ENCODE measurements at places on chromosomes 3 and 15.

DNA sequence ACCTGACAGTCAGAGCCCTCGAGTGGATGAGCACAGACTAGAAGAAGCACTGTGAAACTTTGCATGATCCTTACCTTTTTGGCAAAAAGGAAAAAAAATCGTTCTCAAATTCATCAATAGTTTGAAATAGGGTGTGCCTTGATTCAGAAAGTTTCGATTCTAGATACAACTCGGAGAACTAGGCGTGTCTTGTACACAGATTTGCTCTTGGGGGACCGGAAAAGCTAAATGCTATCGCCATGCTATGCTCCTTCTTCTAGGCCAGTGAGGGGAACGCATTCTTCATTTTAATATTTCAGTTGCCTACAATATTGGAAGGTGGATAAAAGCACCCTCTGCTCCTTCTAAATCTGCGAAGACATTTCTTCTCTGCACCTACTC, 25.0 kb downstream of the CD86 start:
- DNase-seq, result no peak

DNA sequence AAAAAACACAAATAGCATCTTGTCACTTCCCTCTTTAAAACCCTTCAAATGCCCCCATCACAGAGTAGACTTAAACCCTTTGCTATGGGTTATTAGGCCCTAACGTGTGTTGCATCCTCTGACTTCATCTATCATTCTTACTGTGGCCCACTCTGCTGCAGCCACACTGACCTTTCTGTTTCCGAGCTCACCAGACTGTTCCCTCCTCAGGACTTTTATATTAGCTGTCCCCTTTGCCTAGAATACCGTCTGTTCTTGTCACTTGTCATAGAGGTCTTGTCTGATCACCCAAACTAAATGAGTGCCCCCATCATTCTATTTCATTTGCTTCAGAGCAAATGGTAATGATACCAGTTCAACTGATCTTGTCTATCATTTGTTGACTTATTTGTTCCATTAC, 877 bp upstream of the FEM1B start:
- DNase-seq, result no peak

DNA sequence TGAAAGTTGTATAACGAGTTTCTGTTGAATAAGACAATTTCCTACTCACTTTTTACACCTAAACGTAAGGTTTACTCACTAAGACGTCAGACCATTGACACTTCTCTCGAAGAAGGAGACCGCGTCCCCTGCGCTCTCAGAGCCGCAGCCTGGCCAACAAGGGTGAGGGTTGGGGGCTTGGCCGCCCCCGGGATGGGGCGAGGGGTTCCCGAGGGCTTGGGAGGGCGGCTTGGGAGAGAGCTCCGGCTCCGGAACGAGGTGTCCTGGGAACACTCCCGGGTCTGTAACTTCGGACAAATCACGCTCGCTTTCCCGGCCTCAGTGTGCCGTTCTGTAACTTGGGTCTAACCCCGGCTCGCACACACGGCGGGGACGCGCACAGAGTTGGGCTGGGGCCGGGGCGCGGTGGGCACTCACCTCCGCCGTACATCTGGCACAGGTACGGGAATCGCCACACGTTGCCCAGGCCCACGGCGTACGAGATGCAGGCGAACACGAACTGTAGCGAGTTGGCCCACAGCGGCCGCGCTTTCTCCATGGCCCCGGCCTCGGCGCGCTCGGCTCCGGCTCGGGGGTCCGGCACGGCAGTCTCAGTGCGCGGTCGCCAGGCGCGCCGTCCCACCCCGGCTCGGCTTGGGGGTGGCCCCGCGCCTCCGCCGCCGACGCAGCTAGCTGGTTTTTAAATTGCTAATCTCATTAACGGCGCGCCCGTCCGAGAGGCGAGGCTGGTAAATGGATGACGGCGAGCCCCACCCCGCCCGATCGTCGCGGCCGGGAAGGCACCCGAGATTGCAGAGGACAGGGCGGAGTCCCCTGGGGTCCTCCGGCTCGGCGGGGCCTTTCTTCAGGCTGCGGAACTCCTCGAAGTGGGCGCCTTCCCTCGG, at the start of gene SLC6A20:
Gene SLC6A20, minus strand, starts transcription at position 655 of the 884 bp plus-strand sequence. Its CDS starts 117 bp downstream, at position 538.
- no peak for DNase-seq

GRCh38 chr15:58980351-58980939, 7.0 kb upstream of the RNF111 start:
- DNase-seq, result no peak

GRCh38 chr3:127371846-127372245, 84.0 kb upstream of the PRR20G start:
- DNase-seq, result no peak

GRCh38 chr3:67557848-67558355, 96.5 kb downstream of the SUCLG2 start:
- DNase-seq, result no peak

- DNase-seq, result no peak
These were observed 27.9 kb downstream of the SIDT1 start for GRCh38 chr3:113560271-113560670.

DNA sequence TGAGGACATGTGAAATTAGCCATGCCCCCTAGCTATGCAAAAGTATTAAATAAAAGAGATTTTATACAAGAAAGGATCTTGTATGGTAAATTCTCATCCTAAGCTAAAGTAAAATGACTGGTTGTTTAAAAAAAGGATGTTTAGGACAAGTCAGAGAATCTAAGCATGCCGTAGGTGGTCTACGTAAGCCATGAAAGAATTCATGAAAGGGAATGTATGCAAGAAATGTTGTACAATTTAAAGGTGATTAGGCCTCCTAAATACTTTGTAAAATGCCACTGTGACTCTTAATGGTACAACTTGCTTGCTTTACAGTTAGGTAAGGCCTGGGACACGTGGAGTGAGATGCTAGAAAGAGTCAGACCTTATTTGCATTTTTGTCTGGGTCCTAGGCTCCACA, 209.0 kb downstream of the EFHB start:
- DNase-seq, result no peak

- no peak for DNase-seq
These were observed 384.7 kb downstream of the MFSD1 start for GRCh38 chr3:159186581-159186980.

GRCh38 chr3:157429708-157430107, 6.9 kb upstream of the PTX3 start:
- DNase-seq, result no peak

DNA sequence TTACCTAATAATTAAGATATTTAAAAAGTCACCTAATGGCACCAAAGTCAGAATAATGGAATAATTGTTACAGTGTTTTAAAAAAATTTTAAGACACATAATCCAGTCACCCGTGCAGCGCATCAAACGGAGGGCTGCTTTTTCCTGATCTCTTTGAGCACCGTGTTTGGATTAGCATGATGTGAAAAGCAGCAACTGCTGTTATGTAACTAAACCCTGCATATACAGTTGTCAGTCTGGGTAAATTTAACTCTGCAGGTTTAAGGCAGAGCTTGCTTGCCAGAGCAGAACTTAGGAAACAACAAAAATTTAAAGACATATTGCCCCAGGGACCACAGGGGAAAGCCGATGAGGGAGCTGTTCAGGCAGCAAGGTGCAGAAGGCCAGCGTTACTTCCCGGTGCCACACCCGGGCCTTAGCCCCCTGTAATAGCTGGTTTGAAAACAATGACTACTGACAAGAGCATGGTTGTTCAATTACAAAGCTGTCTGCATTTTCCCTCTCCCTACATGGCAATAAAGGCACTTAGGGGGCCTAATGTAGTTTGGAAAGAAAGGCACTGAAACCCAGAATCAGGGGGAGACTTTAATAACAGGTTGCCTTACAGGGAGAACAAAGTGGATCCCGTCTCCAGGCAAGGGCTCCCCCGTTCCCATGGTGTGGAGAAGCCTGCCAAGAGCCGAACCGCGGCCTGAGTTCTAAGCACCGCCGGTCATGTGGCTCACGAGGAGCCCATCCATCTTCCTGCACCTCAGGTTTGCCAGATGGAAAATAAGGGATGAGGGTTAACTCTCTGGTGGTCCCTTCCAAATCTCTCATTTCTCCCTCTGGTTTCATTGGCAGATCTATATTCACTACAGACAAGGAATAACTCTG, 32.2 kb downstream of the RORA start:
- no peak for DNase-seq

- DNase-seq, result peak; percentile 13
These were observed 26.7 kb upstream of the MCF2L2 start for GRCh38 chr3:183455089-183455488.

DNA sequence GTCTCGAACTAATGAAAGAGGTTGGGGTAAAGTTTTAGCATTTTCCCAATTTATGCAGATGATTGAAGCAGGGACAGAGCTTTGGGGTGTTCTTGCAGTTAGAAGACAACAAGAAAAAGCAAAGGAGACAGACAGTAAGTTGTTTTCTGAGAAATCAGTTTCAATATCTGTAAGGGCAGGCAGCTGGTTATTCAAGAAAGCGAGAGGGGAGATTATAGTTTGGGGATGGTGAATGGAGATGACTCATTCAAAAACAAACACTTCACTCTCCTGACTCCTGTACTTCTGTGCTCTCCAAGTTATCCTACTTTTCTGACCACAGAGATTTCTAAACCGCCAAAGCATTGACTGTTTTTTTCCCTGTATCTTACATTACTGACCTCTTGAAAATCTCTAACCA, 352.0 kb downstream of the GAP43 start:
- no peak for DNase-seq

DNA sequence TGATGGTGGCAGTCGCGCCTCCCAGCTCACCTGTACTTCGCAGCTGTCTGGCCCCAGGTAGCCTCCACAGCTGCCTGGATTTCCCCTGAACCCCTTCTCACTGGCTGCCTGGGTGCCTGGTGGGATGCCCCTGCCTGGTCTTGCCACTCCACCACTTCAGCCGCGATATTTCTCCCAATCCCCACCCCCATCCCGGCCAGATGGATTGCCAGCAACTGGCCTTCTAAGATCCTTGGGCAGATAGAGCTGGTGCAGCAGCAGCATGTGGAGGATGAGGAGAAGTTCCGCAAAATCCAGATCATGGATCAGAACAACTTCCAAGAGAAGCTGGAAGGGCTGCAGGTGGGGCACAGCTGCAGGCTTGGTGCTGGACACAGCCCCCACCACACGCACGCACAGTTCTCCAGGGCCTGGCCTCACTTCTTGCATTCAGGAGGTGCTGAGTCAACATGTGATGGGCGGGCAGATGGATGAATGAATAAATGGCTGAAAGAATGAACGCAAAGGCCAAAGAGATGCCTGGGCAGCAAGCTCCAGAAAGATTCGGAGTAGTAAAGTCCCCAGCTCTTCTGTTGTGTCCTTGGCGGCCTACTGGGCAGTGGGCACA, 35.7 kb downstream of the DNAH1 start:
- DNase-seq, result no peak

- no peak for DNase-seq
These were observed 330.1 kb downstream of the SOX2 start for GRCh38 chr3:182041668-182042291.

DNA sequence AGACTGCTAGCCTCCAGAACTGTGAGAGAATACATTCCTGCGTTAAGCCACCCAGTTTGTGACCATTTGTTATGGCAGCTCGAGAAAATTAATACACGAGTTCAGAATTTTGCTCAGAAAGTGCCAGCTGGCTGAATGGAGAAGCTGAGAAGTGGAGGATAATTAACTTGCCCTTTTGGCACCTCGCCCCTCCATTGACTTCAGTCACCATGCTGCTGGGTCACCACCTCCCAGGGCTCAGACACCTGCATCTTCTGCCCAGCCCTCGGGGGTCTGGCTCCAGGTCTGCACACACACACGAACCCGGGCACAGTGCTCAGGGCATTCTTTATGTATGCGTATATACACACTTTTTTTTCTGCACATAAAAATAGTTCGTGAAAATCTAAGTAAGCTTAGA, 32.0 kb downstream of the AMOTL2 start:
- DNase-seq, result no peak

GRCh38 chr15:82942691-82943090, 9.8 kb downstream of the HOMER2 start:
- peak; percentile 93 for DNase-seq

- DNase-seq, result no peak
These were observed 48.5 kb downstream of the ANAPC13 start for GRCh38 chr3:134437211-134437752.

- no peak for DNase-seq
These were observed 44.9 kb downstream of the OXSR1 start for GRCh38 chr3:38210141-38210757.
